Esophagus squamous epithelium (tissue), 5 donors: ENCODE measurements at places on chromosomes 11 and 22.

DNA sequence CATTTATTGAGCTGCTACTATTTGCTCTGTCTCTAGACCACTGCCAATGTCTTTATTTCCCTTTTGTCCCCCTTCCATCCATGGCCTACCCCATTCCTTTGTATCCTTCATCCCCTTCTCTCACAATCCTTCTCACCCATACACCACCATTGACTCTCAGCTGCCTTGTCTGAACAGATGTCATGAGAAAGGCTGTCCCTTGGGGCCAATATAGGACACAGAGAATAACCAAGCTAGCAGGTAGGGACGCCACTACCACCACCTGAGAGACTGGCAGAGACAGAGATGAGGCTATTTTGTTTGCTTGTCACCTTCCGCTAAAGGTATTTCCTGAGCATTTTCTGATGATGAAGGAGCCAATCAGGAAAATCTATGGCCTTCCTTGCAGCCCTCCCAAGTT, 138.9 kb downstream of the CD44 start:
- DNase-seq, result no peak

DNA sequence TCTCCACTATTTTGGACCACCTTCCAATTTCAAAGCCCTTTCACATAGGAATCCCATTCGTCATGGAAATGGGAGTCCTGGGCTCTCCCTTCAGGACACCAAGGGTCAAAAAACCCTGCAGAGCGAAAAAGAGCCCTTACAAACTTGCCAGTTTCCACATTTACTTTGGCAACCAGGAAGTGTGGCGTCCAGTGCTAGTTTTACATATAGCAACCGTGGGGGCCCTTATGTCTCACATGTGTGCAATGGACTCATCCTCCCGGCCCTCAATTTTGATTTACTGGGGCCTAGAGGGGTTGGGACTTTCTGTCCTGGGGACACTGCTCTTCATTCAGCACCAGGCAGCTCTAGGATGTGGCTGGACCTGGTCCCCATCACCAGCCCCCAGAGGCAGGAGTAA, 33.7 kb downstream of the DAGLA start:
- no peak for DNase-seq

GRCh38 chr11:100066399-100066798, 620.7 kb upstream of the ARHGAP42 start:
- no peak for DNase-seq

GRCh38 chr22:43993072-43993760, 30.9 kb upstream of the PARVB start:
- no peak for DNase-seq

DNA sequence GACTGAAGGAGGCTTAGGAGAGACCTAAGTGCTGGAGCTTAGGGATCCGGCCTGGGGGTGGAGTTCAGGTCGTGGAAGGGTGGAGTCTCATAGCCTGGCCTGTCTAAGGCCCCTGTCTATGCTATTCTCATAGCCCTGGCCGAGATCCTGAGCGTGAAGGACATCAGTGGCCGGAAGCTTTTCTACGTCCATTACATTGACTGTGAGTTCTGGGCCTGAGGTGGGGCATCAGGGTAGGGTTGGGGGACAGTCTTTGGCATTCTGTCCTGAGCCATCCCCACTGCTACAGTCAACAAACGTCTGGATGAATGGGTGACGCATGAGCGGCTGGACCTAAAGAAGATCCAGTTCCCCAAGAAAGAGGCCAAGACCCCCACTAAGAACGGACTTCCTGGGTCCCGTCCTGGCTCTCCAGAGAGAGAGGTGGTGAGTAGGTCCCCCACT, 603 bp downstream of the KAT5 start:
- DNase-seq, result no peak

DNA sequence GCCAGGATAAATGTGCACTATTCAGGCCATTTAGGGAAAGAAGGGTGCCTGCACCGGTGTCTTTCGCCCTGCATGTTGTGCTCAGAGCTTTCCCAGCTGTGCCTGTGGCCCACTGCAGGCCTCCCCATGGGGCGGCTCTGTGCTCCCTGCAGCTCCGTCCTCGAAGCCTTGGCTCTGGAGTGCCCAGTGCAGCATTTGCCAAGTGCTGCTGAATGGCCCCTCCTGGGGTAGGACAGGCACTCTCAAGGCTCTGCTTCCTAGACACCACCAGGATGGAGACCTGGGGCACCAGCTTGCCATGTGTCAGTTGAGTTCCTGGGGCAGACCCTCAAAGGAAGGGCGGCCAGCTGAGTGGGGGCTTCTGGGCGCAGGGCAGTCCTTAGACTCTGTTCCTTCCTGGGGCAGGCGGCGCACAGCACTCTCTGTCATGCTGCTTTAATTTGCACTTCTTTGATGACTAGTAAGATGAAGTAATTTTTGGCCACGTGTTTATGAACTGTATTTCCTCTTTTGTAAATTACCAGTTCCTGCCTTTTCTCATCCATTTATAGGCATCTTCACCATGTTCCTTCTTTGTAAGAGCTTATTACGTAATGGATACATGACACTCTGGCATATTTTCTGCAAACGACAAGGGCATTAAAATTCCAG, 32.1 kb upstream of the GNB1L start:
- no peak for DNase-seq

GRCh38 chr11:116879800-116880625, 42.6 kb upstream of the APOA1 start:
- no peak for DNase-seq

DNA sequence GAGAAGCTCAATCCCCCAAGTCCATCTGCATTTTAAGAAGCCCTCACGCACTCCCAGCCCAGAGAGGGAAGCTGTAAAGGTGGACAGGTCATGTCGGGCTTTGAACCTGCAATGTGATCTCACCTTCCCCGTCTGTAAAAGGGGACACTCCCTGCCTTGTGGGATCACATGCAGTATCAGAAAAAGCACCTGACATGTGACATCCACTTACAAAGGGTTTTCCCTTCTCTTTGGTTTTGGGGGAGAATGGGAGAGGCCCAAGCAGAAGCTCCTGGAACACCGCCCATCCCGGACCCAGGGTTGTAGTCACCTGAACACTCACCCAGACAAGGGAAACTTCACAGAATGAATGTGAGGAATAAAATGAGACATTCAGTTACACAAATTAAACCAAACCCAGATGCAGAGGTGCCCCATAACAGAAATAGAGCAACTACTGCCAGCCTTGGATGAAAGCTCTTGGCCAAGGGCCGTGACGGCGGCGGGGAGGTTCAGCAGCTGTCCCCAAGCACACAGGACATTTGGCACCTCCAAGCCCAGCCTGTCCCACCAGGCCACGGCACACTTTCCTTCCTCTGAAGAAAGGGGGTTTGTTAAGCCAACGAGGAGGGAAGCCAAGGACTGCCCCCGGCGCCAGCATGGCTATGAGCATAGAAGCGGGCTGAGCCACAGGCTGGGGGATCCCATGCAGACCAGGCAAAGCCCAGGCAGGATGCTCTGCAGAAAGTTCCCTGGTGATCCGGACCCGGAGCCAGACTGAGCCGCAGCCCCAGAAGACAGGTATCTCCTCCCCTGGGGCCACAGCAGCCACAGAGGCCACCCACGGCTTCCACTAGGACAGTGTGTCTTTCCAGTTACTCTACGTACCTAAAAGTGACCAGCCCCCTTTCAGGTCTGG, 3.8 kb downstream of the BID start:
- DNase-seq, result no peak

GRCh38 chr11:20367313-20367948, 3.9 kb downstream of the HTATIP2 start:
- DNase-seq, result no peak

GRCh38 chr11:96309016-96309642, 33.9 kb downstream of the MAML2 start:
- no peak for DNase-seq

- no peak for DNase-seq
Observed at GRCh38 chr22:31680861-31681341, 18.9 kb upstream of the PISD start.
